GM12865 (cell line): ENCODE measurements at places on chromosomes 5 and 9.

DNA sequence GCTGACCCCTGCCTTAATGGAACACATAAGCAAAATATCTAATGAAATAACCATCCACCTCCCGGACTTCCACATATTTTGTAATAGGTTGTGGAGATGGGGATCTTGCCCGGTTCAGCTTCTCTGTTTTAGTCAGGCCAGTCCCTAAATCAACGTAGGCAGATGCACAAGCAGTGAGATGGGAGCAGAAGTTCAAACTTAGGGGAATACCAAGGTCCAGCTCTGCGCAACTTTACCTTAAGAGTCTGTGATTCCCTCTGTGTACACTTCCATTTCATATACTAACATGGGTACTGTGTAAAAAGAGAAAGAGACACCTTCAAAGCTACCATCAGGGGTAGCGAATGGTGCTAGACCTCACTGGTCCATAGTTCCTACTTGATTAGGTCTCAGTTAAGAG lies 110.9 kb downstream of the NTRK2 start:
- DNase-seq = peak; percentile 24

DNA sequence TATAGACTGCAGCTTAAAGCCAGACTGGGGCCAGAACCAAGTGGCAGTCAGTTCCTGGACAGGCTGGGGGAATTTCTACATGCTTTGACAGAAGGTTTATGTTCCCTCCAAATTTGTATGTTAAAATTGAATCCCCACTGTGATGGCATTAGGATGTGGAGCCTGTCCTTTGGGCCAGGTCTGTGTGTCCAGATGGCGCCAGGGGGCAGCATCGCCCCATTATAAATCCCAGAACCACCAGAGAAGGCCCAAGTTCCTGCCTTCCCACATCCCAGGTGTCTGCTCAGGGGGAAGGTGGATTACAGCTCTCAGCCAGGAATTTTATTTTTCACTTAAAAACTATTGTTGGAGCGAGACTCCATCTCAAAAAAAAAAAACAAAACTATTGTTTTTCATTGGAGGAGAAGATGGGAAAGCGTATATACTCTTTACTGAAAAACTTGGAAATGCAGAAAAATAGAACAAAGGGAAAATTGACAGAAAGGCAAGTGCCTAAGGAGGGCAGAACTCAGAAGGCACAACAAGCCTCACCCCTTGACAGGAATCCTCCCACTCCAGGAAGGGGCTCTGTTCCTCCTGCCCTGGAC lies 5.0 kb downstream of the IL3 start:
- DNase-seq = peak; percentile 73

- DNase-seq = no peak
These were observed 89.4 kb downstream of the KCTD16 start for GRCh38 chr5:144260121-144260520.

- peak; percentile 69 for DNase-seq
These were observed 83.9 kb upstream of the GRAMD2B start for GRCh38 chr5:126339215-126339805.

DNA sequence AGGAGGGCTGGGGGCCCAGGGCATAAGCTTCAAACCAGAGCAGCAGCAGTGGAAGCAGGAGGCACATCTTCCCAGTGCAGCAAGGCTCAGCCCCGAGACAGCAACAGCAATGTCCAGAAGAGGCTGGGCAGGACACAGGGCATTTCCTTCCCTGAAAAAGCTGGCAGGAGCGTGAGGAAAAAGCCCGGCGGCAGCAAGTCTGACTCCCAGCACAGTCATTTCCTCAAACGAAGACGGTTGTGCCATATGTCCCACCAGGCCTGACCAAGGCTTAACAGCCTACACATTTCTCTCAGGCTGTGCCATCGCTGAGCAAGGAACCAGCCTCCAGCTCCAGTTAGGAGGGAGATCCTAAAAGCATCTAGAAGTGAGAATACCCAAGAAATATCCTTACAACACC lies 74.5 kb downstream of the APTX start:
- no peak for DNase-seq

GRCh38 chr5:81896764-81897163 lies 75.1 kb upstream of the ATG10 start:
- no peak for DNase-seq

DNA sequence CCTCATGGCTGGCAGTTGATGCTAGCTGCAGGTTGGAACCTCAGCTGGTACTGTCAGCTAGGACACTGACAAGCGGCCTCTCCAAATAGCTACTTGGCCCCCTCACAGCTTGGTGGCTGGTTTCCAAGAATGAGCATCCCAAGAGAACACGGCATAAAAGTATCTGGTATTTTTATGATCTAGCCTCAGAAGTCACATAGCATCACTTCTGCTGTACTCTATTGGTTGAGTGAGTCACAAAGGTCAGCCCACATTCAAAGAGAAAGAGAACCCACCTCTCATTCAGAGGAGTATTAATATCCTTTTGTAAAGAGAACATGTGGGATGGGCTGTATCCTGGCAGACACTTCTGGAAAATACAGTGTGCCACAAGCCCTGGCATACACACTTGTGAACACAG lies 6.0 kb upstream of the SIL1 start:
- DNase-seq = no peak

DNA sequence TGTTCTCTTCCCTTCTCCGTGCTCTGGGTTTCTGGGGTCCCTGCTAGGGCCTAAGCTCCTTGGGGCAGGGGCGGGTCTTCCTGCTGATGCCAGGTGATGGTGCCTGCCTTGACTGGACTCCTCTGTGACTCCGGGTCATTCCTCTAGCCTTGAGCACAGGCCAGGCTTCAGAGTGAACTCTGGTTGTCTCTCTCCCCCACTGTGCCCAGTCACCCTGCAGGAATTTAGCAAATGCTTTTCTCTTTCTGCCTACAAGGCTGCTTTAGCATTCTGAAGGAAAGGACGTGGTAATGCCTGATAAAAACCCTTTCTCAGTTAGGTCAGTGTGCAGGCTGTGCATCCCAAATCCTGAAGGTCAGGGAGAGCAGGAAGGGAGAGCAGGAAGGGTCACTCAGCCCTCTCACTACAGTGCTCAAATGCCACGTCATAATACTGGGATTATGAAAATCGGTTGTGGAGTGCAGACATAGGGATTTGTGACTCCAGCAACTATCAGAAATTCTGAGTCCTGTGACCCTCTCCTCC lies 2.7 kb downstream of the CXCL14 start:
- DNase-seq = no peak

DNA sequence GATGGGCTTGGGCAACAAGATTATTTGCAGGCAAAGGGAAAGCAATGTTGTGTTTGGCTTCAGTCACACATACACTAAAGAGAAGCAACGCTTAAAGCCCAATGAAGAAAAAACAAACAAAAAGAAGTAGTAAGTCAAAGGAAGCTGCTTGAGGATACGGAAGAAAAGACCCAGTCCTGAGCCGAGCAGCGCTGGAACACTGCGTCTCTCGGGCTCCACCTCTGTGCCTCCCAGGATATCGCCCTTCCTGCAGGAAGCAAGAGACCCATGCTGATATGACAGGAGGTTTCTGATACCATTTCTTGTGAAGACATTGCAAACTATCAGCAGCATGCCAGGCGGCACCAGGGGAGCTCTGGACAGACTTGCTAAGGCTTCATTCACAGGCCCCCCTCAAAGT lies 9.9 kb downstream of the GNAQ start:
- no peak for DNase-seq

DNA sequence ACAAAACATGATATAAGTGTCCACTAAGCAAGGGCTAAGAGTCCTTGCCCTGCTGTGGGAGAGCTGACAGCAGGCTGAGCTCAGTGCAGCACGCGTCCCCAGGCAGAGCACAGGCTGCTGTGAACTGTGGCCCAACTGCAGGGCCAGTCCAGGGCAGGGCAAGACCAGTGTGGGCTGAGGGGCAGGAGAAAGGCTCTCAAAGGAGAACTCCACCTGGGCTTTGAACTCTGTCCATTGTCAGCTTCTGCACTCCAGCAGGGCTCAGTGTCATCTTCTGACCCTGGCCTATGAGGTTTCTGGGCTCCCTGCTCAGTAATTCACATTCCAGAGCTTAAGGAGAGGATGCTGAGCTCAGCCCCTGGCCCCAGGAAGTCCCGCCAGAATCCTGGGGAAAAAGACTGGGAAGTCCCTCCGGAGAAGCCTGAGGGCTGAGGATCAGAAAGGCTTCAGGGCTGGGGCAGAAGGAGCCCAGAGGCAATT lies 37.4 kb downstream of the LHFPL2 start:
- no peak for DNase-seq

GRCh38 chr5:107915176-107915812 lies 244.6 kb upstream of the EFNA5 start:
- no peak for DNase-seq

DNA sequence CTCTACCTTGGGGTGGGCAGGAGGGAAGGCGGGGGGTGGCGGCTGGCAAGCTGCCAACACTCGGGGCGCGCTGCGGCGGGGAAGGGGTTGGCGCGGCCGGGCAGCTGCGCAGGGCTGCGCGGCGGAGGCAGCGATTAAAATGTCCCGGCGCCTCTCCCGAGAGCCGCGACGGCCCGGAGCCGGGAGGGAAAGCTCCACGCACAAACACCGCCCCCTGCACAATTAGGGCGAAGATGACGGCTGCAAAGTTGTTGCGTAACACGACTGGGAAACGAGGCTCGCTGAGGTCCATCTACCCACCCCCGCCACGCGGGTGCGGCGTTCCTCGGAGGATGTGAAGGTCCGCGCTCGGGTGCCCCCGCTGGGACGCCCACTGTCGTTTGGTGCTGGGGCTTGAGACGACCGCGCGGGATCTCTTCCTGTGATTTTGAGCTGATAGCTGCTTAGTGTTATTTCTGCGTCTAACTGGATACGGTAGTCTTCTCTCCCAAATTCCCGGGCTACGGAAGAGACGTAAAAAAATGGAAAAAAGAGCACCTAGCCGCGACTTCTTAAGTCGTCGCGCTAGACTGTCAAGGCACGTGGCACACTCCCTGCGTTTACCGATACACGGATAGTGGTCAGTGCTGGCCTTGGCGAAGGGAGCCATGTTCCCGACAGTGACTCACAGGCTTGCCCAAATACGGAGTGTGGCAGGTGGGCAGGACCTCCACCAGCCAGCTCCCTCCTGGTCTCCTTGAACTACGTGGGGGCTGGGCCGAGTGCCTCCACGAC lies 958 bp upstream of the NFIL3 start:
- DNase-seq = peak; percentile 19

DNA sequence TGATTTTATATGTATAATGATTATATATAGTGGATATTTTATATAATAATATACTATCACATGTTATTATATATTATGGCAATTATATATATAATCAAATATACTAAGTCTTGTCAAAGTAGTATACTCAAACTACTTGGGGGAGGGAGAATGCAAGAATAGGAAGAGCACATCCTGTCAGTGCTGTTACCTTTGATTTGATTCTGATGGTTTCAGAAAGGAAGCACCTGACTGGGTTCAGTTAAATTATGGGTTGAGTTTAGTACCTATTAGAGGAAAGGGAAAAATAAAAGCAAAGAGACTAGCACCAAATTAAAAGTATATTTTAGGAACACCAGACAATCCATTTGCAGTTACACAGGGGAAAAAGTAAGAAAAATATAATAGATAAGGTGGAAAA lies 107.6 kb downstream of the GRIA1 start:
- peak; percentile 23 for DNase-seq

- no peak for DNase-seq
These were observed 17.9 kb downstream of the PDZD2 start for GRCh38 chr5:31656806-31657205.

- DNase-seq = no peak
These were observed 85.4 kb upstream of the CEP78 start for GRCh38 chr9:78150312-78150982.

DNA sequence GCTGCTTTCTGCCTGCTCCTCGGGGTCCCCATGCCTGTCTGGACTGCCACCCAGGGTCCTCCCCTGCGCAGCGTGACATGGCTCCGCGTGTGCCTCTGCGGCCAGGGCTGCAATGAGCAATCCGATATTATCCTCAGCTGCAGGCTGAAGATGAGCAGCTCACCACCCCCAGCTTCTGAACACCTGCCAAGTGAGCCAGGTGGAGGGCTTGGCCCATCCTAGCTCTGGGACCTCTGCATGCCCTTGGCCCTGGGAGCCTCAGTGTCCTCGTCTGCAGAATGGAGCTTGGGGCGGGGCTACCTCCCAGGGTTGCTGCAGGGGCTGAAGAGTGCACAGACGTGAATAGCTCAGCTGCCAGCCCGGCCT lies 4.1 kb upstream of the MYMK start:
- no peak for DNase-seq

- peak; percentile 45 for DNase-seq
These were observed 12.6 kb downstream of the DNM1 start for GRCh38 chr9:128215491-128216409.
